T47D (cell line): ENCODE measurements at places on chromosomes 5 and 9.

- DNase-seq = no peak
Measured at GRCh38 chr9:121681404-121681803, 30.0 kb downstream of the DAB2IP start.

- DNase-seq = no peak
Measured at GRCh38 chr9:75870450-75870849, 20.0 kb upstream of the PCSK5 start.

DNA sequence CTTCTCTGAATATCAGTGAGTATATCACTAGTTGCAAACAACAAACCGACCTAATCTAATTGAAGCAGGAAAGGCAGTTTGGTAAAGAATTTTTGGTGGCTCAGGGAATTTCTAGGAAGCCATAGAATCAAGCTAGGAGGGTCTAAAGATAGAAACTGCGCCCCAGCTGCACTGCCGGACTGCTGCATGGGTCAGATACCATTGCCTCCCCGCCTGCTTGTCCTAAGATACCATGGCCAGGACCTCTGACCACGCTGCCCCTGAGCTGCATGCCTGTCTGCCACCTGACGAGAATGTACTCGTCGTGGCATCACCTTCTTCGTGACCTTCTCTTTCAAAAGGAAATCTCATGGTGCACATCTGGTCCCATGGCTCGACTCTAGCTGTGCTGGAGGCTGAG is 439.0 kb downstream of the ZSWIM6 start:
- no peak for DNase-seq

- DNase-seq = peak; percentile 97
Measured at GRCh38 chr5:431001-431710, 11.8 kb upstream of the EXOC3 start.

DNA sequence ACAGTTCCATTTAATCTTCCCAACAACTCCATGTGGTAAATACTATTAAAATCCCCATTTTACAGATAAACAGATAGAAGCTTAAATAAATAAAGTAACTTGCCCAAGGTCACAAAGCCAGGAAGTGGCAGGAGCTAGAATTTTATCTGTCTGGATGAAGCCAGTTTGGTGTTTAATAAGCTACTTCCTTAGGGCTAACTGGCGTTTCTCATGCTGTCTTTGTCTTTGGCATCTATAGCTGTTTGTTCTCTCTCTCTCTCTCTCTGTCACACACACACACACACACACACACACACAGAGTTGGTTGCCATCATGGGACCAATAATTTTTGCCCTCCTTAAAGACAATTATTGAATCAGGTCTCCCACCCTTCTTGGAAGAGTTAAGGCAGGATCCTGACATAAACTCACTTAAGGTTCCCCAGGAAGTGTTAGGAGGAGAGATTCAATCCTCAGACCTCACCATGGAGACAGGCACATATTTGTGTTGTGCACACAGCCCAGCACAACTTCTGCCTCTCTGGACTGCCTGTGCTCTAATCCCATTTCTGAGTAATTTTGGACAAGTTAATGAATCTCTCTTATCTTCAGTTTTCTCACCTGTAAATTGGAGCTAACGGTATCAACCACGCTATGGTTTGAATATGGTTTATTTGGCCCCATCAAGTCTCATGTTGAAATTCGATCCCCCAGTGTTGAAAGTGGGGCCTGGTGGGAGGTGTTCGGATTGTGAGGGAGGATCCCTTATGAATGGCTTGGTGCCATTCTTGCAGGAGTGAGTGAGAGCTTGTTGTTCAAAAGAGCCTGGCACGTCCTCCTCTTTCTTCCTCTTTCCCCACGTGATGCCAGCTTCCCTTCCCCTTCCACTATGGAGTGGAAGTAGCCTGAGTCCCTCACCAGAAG is 8.3 kb upstream of the ADRA1B start:
- DNase-seq = peak; percentile 85

GRCh38 chr5:129246088-129246487 is 151.5 kb downstream of the ISOC1 start:
- no peak for DNase-seq

DNA sequence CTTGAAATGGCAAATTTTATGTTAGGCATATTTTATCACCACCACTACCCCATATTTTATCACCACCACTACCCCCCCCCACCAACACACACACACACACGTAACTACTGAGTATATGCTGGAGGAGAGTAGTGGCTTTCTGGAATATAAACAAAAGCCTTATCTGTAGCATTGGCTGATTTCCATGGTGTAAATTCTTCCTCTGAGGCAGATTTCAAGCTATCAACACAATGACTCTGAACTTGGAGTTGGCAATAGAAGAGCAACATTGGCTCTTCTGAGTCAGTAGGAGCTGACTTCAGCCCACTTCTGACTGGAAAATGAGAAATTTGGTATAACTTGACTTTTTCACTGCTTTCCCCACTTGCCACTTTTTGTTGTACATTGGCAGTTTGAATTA is 143.0 kb downstream of the CAVIN4 start:
- DNase-seq = no peak

DNA sequence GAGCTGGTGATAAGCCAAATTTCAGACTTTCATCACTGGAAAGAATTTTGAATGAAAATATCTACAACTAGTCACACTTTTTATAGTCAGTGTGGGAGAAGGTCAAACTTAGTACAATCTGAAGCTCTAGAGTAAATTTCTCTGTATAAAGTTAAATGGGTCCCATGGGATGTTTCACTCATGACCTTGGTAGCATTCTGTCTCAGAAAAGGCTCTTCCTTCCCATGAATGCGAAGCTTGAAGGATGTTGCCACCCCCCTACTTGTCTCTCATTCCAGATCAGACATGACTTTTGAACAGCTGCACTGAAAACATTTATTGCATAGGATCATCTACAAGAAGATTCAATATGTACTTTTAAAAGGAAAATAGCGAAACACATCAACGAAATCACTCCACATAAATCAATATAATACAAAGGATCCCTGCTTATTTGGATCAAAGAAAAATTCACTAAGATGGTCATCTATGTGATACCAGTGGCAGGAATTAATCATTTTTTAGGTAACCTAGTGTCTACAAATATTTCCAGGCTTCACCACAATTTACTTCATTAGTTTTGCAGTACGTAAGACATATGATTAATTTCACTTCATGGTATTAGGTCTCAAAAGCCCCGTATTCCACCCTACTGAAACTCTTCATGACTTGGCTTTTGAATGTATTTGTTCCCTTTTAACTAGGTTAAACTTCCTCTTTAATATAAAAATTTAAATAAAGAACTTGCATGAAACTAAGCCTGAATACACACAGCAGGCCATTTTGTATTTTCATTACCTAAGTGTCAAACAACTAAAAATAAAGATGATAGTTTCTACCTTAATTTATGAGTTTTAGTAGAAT is 4.4 kb downstream of the ST8SIA4 start:
- DNase-seq = no peak

DNA sequence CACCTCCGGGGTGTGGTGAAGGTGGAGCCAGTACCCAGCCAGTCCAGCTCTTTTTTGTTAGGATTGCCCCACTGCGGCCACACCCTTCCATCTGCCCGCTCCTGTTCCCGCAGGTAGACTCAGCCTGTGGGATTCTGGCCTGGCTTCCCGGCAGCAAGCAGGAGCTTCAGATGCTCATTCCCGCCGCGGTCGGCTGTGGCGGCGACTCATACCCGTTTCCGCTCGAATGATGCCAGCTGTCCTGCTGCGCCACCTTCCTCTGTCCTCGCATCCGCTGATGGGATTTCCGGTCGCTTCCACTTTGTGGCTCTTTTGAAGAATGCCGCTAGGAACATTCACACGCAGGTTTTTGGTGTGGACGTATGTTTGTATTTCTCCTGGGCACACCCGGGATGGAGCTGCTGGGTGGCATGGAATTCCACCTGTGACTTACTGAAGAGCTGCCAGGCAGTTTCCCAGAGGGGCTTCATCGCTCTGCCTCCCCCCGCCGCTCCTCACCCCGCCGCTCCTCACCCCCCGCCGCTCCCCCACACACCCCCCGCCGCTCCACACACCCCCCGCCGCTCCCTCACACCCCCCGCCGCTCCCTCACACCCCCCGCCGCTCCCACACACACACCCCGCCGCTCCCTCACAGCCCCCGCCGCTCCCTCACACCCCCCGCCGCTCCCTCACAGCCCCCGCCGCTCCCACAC is 60.3 kb downstream of the TENT4A start:
- DNase-seq = no peak

DNA sequence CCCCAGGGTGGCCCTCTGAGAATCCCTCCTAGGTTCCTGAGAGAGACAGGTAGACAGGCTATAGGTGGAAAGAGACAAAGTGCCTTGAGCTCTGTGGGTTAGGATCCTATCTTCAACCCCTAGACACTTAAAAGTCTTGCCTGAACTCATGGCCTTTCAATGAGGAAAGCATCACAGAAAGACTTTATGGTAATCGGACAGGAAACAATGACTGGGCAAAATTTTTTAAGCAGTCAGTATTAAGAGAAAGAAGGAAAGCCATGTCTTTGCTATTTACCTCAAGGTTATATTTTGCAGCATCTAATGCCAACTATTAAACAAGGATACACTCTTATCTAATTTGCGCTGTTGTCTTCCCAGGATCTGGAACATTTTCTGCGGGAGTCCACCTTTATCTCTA is 93.2 kb downstream of the PCSK1 start:
- no peak for DNase-seq

GRCh38 chr5:82330530-82331270 is 52.5 kb upstream of the RPS23 start:
- no peak for DNase-seq

- DNase-seq = no peak
Measured at GRCh38 chr5:5164163-5164562, 24.0 kb downstream of the ADAMTS16 start.

DNA sequence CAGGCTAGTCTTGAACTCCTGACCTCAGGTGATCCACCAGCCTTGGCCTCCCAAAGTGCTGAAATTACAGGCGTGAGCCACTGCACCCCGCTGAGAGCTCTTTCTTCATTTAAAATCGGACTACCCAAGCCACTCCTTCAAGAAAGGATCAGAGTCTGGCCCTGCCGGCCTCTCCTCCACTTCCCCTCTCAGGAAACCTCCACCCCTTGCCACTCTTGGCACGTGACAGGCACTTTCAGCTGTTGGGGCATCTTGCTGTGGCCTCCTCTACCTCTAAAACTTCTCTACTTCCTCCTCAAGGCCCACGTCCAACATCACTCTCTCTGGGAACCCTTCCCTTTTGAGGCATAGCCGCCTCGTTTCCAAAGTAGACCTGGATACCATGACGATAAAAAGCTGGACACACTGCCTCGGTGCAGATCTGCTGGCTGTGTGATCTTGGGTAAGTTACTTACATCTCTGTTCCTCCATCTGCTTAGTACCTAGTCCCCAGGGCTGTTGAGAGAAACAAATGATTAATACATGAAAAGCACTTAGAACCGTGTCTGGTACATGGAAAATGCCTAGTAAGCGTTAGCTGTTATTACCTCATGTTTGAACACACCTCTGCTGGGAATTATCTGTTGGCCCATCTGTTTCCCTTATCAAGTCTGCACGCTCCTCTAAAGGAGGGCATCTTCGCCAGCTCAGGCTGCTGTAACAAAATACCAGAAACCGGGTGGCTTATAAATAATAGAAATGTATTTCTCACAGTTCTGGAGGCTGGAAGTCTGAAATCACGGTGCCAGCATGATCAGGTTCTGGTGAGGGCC is 55.3 kb downstream of the SMIM23 start:
- no peak for DNase-seq

DNA sequence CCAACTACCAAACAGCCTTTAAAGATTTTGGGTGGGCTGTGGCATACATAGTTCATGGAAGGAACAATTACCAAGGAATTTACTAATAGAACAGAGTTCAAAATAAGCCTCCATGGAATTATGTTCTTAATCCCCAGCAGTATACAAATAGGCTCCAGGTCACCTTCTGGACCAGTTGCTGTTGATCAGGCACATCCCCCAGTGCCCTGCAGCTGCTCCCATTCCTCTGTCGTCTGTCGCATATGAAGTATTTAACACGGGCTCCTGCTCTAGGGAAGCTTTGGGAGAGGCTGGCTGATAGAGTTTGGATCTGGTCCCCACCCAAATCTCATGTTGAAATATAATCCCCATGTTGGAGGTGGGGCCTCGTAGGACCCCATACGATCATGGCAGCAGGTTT is 17.8 kb downstream of the SHC3 start:
- DNase-seq = no peak

DNA sequence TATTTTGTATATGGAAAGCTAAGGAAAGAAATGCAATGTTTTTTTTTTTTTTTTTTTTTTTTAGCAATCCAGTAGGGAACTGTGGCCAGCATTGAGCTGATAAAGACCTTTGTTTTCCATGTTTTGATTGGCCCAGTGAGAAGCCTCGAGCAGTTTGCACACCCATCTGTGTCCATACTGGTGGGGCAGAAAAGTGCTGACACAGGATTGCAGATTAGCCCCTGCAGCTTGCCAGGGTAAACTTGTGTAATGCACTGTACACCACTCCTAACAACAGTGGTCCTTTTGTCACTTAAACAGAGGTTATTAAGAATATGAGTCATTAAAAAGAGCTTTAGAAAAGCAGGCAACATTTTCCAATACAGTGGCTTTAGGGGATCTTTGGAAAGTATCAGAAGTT is 132.8 kb upstream of the CDKN2B start:
- no peak for DNase-seq

- DNase-seq = no peak
Measured at GRCh38 chr9:136676297-136676794, 10.9 kb downstream of the AGPAT2 start.

DNA sequence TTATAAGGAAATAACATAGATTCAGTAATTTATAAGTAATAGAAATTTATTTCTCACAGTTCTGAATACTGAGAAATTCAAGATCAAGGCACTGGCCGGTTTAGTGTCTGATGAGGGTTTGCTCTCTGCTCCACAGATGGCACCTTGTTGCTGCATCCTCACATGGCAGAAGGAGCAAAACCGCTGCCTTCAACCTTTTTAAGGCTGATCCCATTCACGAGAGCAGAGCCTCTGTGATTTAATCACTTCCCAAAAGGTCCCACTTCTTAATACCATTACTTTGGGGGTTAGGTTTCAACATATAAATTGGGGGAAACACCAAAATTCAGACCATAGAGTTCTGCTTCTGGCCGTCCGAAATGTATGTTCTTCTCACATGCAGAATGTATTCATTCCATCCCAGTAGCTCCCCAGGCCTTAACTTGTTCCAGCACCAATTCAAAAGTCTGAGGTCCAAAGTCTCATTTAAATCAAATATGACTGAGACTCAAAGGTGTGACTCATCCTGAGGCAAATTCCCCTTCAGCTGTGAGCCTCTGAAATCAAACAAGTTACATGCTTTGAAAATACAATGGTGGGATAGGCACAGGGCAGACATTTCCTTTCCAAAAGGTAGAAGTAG is 30.6 kb downstream of the BAAT start:
- no peak for DNase-seq

DNA sequence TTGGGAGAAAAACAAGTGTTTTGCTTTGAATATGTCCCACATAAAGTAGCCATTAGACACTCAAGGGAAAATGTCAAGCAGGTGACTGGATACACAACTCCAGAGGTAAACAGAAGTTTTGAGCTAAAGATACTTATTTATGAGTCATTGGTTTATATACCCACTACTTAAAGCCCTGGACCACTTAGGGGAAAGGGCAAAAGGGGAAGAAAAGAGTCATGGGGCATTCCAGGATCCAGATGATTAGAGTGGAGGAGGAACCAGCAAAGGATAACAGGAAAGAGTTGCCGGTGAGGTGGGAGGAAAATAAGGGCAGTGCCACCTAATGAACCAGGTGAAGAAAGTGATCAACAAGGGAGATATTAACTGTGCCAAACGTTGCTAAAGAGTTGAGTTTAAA is 254.2 kb upstream of the NR4A3 start:
- no peak for DNase-seq

- no peak for DNase-seq
Measured at GRCh38 chr5:113632996-113633395, 119.5 kb downstream of the YTHDC2 start.

- no peak for DNase-seq
Measured at GRCh38 chr9:89724659-89725058, 119.8 kb downstream of the GADD45G start.
